C1 segment of cervical spinal cord (tissue), 14 donors: ENCODE measurements at places on chromosomes 2 and 18.

DNA sequence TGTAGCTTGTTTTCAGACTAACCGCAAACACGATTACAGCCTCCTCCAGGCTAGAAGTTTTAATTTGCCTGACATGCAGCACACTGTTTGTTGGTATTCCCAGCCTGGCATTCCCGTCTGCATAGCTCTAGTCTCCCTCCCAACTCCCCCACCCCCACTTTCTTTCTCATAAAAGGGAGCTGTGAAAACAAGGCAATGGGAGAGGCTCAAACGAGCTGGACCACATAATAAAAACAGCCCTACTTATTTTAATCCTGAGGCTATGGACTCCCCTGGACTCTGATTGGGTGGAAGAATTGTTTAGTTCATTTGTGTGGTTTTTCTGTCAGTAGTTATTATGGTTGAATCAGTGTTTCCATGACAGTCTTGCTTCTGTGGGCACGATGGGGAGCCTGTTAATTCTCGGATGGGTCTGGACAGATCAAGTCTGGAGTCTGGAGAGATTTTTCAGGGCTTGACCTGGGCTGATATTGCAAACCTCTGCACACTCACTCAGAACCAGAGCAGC is 1.2 kb downstream of the STON1 start:
- peak; percentile 28 for DNase-seq

DNA sequence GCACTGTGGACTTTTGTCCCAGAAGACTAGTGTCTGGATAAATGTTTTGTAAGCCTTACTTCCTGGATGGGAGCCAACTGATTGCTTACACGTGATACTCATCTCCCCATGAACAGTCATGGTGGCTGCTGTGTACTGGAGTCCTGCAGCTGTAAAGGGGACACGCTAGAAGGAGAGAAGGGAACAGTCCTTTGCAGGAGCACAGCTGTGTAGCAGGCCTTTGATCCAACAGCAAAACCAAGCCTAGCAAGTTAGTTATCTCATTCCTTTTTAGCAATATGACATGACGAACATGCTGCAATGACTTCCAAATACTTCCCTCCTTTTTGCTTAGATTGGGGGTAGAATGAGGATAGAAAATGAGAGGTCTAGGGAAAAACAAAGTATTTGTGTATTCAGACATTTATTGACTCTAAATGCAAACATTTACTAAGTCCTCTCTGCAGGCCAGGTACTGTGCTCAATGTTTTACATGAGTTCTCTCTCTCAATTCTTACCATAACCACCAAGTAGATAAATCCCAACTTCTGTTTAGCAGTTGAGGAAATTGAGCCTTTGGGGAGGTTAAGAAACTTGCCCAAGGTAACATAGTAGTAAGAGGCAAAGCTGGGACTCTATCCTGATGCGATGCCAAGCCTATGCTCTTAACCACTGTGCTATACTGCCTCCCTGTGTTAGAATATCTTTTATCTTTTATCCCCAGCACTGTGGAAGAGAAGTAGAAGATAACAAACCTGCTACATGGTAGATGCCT is 55.4 kb upstream of the CD28 start:
- no peak for DNase-seq

- DNase-seq = no peak
These were observed 58.2 kb upstream of the PKDCC start for GRCh38 chr2:41989501-41990180.

DNA sequence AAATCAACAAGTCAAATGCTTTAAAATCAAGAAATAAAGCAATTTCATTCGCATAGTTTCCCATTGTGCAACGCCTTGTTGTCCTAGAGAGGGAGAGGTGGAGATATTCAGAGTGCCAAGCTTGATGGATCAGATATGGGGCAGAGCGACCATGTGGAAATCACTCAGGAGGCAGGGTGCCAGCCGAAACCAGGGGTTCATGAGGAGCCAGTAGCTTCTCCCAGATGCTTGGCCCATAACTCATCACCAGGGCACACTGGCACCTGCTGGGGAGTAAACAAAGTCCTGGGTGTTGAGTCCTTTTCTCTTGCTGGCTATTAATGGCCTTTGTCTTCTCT is 53.0 kb upstream of the ASAP2 start:
- no peak for DNase-seq

DNA sequence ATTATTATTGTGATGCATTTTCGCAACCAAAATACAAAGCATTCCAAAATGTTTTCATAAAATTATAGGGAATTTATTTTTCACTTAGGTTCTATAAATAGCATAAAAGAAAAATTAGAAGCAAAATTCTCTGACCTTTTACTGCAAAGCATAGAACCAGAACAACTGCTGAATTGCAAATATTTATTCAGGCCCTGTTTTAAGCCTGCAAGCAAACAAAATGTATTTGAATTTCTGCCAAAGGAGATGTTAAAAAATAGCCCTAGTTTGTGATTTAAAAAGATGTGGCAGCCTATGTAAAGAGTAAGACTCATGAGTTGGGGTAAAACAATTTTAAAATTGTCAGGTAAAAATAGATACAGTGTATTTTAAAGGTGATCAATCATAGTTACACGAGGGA is 138.1 kb downstream of the KCNJ3 start:
- DNase-seq = no peak

- DNase-seq = no peak
These were observed 48.2 kb upstream of the B3GNT2 start for GRCh38 chr2:62147610-62148301.

DNA sequence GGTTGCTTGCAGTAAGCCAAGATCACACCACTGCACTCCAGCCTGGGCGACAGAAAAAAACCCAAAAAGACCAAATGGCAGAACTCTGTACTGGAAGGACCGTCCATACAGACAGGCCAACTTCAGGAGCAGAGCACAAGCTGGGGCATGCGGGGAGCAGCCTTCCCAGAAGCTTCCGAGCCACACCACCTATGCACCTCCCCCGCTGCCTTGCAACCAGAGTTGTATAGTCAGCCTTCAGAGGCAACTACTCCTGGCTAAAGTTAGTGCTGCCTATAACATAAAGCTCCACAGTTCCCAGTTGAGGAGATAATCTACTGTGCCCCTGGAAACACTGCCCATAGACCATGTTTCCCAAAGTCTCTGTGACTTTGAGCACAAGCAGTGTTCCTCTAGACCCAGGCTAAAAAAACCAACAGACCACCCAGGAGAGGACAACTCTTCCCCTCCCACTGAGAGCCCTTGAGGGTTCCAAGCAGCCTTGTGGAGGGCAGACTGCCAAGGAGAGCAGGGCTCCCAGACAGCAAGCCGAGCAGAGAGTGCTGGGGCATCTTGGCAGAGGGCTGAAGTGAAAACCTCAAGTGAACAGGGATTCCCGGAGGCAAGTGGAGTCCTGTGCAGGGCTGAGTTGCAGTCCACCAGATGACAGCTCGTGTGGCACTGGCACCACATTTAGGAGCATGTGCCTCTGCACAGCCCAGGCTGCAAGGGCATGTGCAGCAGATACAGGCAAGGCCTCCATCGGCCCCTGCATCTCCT is 6.8 kb downstream of the SFT2D3 start:
- no peak for DNase-seq

GRCh38 chr2:200336980-200337615 is 30.6 kb downstream of the SPATS2L start:
- DNase-seq = no peak

DNA sequence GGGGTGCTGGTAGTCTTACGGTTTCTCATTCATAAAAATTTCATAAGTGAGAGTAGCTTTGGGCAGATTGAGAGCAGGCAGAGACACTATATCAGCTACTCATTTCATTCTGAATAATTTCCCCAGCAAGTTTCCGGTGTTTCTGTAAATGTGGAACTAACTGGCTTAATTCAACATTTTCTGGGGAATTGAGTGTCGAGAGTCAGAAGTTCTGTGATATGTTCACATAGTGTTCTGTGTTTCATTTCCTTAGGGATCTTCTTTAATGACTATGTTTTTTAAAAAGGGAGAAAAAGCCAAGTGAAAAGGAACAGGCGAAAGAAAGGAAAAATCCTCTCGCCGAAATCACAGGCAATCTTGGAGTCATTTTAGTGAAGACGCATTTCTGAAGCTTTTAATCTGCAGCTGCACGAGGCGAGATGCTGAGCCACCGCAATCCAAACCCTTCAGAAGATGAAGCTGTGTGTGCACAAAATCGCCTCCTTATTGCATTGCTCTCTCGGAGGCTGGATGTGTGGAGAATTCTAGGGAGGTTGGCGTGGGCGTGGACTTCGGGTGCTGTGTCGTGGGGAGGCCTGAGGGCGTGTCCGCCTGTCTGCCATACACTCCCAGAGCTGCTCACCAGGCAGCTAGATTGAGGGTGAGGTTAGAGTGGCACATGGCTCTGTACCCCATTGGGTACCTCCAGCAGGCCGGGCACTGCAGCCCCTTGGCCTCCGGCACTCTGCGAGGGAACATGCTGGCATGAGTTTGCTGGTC is 38.4 kb upstream of the HDAC4 start:
- DNase-seq = peak; percentile 53

DNA sequence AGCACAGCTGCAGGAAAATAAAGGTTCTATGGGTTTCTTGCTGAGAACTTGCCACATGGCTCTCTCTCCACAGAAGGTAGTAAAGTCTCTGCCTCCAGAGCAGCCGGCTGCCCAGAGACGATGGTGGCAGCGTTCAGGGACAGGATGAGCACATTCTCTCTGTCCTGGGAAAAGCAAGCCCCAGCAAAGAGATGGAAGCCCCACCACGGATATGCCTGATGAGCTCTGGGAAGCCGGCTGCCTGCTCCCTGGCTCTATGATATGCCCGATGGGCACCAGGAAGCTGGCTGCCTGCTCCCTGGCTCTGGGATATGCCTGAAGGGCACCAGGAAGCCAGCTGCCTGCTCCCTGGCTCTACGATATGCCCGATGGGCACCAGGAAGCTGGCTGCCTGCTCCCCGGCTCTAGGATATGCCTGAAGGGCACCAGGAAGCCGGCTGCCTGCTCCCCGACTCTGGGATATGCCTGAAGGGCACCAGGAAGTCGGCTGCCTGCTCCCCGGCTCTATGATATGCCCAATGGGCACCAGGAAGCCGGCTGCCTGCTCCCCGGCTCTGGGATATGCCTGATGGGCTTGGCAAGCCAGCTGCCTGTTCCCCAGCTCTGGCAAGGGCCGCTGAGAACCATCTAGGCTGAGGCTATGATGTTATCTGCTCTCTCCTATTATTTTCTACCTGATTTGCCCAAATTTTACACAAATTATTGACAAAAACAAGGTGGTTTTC is 21.5 kb upstream of the SNTG2 start:
- DNase-seq = no peak

- no peak for DNase-seq
These were observed 41.7 kb upstream of the PNO1 start for GRCh38 chr2:68115965-68116364.

DNA sequence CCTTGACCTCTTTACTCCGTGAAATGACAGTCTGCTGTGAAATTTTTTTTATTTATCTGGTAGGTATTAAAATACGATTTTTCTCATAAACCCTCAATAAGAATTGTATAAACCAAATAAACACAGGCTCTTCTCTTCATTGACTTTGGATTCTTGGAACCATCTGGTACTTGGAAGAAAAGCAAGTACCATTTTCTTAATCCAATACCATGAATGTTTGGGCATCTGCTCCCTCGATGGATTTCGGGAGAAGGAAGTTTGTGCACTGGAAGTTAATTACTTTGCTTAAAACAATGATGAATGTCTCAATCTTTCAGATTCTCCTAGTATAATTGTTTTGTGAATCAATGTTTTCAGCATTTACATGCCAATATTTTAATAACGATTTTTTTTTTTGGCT is 5.3 kb upstream of the SCG2 start:
- DNase-seq = no peak

- DNase-seq = no peak
These were observed 109.2 kb upstream of the VRK2 start for GRCh38 chr2:57937456-57937855.

- no peak for DNase-seq
These were observed 84.3 kb upstream of the RAPH1 start for GRCh38 chr2:203619267-203619878.

GRCh38 chr18:25815659-25816058 is 274.8 kb downstream of the SS18 start:
- DNase-seq = no peak

GRCh38 chr2:39164089-39164488 is 43.2 kb upstream of the SOS1 start:
- no peak for DNase-seq

DNA sequence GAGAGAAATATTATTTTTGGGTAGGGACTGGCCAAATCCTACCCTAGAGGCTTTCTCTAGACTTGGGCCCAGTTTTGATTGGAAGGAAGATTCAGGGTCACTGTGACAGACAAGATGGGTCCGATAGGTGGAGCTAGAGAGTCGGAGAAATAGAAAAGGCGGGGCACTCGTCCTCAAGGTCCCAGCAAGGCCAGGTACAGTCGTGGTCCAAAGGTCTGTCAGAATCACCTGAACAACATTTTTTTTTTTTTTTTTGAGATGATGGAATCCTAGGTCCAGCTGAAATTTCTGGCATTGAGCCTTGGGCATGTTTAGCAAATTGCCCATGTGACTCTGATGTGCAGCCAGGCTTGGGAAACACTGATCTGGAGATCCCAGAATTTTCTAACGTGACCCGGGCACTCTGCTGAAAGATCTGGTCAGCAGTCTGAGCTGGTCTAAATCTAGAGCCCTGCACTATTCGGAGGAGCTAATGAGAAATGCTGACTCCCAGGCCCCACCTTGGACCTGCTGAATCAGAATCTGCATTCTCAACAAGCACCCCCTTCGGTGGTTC is 23.0 kb upstream of the NTSR2 start:
- peak; percentile 26 for DNase-seq

DNA sequence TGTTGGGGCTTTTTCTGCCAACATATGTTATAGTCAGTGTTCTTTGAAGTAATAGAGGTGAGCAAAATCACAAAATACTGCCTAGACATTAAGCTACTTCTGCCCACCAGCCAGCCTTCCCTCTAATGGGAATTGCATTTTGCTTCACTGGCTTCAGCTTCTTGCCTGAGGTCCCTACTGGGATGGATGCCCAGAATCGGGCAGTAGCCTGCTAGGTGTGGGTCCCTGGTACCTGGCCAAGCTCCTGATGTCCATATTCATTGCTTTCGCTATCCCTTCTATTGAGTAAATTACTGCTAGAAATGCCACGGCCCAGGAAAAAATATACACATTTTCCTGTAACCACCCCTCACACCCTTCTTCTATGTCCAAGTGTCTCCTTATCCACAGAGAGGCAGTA is 27.0 kb downstream of the CRYGD start:
- no peak for DNase-seq

GRCh38 chr2:219171231-219171651 is 1.4 kb upstream of the SLC23A3 start:
- DNase-seq = peak; percentile 21

DNA sequence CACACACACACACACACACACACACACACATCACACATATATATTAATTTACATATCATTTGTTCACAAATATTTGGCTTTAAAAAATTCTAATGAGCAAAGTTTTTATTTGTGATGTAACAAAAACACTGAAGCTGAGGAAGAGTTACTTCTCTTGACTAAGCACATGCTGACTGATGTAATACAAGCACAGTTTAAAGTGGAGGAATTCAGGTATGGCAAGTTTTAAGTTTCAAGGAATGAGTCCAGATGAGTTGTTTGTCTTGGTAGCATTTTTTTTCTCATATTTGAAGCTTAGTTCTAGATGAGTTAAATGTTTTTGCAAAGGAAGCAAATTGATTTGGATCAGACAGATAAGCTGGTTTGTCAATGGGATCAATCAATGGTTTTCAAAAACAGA is 20.2 kb upstream of the CALCRL start:
- DNase-seq = no peak

GRCh38 chr2:53786352-53786704 is 425 bp downstream of the ASB3 start:
- peak; percentile 60 for DNase-seq
